CD4-positive, alpha-beta T cell treated with Interleukin-4 for 4 hours (primary cell): ENCODE measurements at places on chromosomes 2 and 18.
A peak's percentile ranks its signal among the peaks of the same experiment; 100 is the strongest.

DNA sequence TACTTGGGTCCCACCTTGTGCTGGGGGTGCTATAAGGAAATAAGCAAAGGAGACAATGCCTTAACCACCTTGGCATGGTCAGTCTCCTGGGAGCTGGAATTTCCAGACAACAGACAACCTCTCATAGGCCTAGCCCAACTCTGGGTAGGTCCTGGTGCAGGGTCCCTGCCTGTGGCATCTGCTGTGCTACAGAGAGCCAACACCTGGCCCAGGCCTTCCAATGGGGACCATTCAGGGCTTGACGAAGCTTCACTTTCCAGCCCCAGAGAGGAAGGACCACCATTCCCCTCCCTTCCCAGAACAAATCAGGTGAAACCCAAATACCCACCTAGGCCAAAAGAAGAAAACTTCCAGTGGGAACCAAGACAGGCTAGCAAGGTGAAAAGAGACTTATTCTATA is 82.8 kb downstream of the SMAD7 start:
- no peak for DNase-seq

DNA sequence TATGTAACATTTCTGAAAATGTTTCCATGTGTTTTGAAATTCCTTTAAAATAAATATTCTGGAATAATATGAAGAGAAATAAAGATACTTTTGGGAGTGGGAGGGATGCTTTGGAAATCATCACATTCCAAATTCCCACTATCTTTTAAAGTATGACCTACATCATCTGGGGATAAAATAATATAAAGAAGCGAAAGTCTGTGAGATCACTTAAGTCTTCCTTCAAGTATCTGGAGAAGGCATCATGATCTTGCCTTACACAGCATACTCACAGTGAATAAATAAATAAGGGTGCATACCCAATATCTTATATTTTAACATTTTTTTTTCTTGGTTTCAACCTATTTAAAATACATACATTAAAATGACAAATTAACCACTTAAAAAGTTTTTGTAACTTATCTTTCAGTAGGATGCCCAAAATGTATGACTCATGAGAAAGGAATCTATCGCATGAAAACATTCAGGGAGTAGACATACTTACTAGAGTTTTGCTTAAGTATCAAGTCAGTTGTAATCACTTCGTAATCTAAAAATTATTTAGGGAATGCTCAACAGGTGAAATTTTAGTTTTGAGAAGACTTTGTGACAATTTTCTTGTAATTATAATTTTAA is 248.3 kb upstream of the COL3A1 start:
- no peak for DNase-seq

GRCh38 chr2:28557389-28558131 is 61.7 kb downstream of the PLB1 start:
- DNase-seq: no peak

- peak; percentile 55 for DNase-seq
Measured at GRCh38 chr18:51211552-51211951, 14.1 kb upstream of the MEX3C start.

- no peak for DNase-seq
Measured at GRCh38 chr2:102603904-102604303, 15.4 kb upstream of the SLC9A2 start.

DNA sequence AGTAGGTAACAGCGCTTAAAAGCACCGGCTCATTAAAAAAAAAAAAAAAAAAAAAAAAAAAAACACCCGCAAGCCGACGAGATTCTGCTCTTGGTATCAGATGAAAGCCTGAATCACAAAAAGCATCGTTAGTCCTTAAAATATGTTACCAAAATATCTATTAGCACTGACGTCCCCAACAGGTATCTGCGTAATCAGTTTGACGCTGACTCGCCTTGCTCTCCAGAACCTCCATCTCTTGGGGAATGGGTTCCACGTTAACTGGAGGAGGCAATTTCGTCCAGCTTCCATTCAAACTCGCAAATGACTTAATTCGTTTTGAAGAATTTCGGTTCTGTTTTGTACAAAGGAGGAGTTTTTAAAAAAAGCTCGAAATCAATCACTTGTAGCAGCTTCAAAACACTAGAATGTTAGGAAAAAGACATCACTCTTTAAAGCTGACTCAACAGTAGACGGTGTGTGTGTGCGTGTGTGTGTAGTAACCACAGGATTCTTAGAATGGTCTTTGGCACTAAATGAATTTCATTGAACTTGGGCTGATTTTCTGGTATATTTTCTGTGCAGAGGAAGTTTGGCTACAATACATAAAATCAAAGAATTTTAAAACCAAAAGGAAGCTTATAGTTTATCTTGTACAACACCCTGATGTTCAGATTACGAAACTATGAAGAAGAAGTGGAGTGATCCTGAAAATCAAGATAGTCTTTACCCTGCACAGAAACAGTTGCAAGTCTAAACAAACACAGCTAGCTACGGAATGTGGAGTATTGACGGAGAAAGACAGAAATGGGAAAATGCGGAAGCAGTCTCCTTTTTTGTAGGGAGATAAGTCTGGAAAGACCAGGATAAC is 1.1 kb upstream of the PGAP1 start:
- DNase-seq: peak; percentile 73

- no peak for DNase-seq
Measured at GRCh38 chr18:10202845-10203321, 251.6 kb upstream of the APCDD1 start.

DNA sequence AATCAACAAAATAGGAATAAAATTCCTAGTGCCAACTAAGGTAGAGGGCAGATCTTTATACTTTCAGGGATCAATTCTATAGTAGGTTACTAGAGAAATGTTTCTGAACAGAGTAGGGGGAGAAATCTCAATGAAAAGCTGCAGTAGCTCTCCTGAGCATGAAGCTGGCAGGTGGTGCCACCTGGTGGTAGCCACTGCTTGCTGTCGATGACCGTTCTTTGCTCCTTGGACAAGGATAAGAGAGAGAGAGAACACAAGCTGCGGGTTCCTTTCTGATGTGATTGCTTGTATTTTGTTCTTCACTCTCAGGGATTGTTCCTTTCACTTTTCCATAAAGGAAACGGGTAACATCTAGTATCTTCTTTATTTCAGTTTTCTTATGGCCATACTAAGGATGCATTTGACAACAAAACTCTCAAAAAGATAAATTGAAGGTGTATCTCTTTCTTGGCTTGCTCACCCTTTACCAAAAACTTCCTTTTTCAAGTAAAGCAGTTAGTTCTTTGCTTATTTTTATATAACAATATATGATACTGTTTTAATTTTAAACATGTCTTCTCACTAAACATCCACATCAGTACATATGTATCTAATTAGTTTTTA is 18.6 kb upstream of the MRPL19 start:
- peak; percentile 50 for DNase-seq

DNA sequence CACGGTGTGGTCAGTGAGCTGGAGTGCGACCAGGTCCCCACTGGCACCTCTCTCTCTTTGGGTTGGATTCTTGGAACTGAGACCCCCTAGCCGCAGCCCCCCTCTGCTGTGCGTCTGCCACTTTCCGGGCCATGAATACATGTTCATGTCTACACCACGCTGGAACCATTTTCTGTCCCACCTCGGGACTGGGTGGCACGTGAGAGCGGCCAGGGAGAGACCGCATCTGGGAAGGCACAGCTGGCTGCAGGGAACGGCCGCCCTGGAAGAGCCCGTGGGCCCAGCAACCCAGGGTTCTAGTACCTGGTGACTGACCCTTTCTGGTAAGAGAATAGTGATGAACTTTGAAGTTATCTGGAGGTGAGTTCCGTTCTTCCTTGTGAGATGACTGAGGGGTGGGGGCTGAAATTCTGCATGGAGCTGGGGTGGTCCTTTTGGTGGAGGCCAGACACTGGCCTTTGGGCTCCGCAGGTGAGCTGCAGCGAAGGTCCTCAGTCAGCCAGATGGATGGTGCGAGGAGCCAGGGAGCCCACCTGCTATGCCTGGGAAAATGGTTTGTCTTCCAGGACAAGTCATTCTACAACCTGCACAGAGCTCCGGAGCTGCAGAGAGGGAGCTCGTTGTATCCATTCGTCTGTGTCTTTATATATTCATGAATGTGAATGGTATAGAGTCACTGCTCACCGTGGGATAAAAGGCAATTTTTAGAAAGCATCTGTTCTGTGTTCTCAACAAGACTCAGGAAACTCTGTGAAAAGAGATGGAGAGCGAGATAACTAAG is 223.5 kb downstream of the NDUFA10 start:
- no peak for DNase-seq

GRCh38 chr2:149226790-149227189 is 103.6 kb upstream of the LYPD6 start:
- no peak for DNase-seq

DNA sequence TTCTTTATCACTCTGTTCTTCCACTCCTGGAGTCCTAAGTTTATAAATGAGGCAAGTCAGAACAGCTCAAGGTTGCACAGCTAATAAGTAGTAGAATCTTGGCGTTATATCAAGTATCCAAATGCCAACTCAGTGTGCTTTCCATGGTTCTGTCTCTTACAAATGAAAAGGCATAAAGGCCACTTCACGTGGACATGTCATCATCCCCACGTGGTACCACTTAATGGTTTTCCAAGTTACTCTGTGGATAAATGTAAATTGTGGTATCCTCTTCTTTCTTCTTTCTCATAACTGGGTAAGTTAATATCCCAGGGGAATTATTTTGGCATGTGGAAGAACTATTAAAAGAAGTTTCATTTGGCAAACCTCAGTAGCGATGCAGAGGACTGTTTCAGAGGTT is 131.5 kb upstream of the L3MBTL4 start:
- DNase-seq: no peak

- DNase-seq: no peak
Measured at GRCh38 chr2:200253639-200254038, 52.9 kb upstream of the SPATS2L start.

- DNase-seq: no peak
Measured at GRCh38 chr18:48296581-48296980, 112.6 kb downstream of the ZBTB7C start.

DNA sequence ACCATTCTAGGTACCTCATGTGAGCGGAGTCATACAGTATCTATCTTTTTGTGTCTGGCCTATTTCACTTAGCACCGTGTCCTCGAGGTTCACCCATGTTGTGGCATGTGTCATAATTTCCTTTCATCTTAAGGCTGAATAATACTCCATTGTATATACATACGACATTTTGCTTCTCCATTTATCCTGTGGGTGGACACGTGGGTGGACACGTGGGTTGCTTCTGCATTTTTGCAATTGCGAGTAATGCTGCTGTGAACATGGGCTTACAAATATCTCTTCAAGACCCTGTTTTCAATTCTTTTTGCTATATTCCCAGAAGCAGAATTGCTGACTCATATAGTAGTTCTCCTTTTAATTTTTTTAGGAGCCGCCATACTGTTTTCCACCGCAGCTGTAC is 243.6 kb upstream of the EPAS1 start:
- DNase-seq: no peak

- DNase-seq: no peak
Measured at GRCh38 chr2:215899141-215900074, 113.9 kb downstream of the MREG start.

DNA sequence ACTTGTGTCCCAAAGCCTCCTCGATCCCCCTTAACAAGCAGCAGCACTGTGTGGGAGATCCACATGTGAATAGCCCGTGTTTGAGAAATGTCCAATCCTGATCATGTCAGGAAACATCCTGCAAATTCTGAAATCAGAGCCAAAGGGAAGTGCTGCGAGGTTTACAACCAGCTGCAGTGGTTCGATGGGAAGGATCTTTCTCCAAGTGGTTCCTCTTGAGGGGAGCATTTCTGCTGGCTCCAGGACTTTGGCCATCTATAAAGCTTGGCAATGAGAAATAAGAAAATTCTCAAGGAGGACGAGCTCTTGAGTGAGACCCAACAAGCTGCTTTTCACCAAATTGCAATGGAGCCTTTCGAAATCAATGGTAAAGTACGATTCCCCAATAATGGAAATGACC is at the start of gene MARCO:
TSS of gene MARCO (plus strand) at position 164 of the 400 bp plus-strand sequence. CDS start at position 271, 107 bp downstream.
- no peak for DNase-seq

DNA sequence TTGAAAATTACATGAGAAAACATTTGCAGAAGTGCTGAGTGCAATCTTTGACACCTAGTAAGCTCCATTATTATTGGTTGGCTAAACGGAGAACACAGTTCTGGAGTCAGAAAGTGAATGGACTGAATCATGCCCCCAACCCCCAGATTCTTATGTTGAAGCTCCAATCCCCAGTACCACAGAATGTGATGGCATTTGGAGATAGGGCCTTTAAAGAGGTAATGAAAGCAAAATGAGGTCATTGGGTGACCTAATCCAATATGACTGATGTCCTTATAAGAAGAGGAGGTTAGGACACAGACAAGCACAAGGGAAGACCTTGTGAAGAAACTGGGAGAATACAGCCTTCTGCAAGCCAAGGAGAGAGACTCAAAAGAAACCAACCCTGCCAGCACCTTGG is 200.9 kb upstream of the EPAS1 start:
- no peak for DNase-seq

- no peak for DNase-seq
Measured at GRCh38 chr2:53568469-53568868, 199.1 kb upstream of the CHAC2 start.

DNA sequence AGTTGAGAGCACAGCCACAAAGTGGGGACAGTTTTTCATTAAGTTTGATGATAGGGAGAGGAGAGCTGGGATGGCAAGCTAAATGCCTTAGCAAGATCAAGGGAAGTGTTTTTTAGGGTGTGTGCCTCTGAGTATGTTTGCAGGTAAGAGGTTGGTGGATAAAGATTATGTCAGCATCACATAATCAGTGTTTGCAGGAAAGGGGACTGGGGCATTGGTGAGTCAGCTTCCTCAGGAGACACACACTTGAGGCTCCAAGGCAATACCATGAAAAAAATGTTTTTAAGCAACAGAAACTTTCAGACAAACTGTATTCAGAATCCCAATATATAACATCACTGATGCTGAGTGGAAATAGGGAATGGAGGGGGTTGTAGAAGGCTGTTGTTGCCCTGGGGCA is 25.4 kb upstream of the DTNB start:
- DNase-seq: peak; percentile 5

- DNase-seq: no peak
Measured at GRCh38 chr2:35931115-35931514, 424.5 kb upstream of the CRIM1 start.

DNA sequence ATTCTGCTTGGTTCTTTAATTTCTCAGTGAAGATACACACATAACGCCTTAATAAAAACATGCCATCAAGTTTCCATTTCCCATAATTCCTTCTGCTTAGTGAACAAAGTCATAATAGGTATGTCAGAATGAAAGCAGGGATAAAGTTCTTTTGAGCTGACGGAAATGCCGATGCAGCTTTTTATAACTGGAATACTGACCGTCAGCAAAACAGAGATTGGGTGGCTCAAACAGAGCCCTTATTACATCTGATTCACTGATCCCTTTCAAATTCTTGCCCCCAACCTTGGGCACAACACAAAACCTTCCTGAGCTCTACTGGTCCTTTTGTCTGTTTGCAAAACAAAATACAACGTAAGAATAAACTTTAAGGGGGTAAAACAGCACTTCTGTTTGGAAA is 140.4 kb downstream of the CDH2 start:
- DNase-seq: no peak

DNA sequence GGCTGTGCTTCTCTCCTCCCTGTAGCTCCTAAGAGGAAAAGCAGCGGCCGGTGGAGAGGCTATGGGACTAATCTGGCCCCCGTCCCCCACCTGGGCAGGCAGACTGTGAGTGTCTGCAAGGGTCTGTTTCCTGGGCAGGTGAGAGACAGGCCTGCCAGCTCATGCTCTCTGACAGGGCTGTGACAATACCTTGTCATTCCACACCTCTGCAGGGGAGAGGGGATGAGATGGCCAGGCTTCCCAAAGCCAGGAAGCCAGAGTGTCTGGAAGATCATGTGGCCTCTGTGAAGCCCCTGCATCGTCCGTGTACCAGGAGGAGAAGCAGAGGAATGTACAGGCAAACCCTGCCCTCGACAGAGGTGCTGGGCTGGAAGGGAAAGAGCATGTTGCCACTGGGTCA is 142.5 kb upstream of the GATA6 start:
- DNase-seq: no peak

- DNase-seq: no peak
Measured at GRCh38 chr2:241946306-241947003, 76.9 kb downstream of the RTP5 start.
